ENCODE measurements at places on chromosomes 3 and 15.

- no peak for DNase-seq
These were observed 28.7 kb downstream of the TAMM41 start for GRCh38 chr3:11818033-11818432.

DNA sequence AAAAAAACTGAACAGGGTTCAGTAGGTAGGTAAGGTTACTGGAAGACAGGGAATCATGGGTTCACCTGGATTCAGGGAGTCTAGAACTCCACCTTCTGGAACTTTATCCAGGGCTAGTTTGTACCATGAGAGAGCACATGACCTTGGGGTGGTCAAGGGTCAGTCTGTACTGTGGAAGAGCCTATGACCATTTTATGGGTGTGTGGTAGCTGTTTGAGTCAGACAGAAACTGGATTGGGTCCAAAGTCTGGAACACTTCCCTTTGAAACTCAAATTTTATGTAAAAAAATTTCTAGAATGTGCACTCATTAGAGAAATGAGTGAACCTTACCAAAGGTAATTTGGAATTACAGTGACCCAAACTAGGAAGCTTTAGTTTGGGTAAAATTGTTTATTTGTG is 486.0 kb upstream of the AGTR1 start:
- no peak for DNase-seq

DNA sequence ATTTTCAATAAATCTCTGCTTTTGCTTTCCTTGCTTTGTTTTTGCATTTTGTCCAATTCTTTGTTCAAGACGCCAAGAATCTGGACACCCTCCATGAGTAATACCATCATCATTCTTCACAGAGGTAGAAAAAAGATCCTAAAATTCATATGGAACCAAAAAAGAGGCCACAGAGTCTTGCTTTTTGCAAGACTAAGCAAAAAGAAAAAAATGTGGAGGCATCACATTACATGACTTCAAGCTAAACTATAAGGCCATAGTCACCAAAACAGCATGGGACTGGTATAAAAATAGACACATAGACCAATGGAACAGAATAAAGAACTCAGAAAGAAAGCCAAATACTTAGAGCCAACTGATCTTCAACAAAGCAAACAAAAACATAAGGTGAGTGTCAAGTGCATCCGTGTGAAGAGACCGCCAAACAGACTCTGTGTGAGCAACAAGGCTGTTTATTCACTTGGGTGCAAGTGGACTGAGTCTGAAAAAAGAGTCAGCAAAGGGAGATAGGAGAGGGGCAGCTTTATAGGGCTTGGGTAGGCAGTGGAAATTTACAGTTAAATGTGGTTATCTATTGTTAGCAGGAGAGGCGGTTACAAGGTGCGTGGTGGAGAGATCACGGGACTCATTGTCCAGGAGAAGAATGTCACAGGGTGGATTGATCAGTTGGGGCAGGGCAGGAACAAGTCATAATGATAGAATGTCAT is 10.9 kb downstream of the STRIT1 start:
- DNase-seq, result no peak

DNA sequence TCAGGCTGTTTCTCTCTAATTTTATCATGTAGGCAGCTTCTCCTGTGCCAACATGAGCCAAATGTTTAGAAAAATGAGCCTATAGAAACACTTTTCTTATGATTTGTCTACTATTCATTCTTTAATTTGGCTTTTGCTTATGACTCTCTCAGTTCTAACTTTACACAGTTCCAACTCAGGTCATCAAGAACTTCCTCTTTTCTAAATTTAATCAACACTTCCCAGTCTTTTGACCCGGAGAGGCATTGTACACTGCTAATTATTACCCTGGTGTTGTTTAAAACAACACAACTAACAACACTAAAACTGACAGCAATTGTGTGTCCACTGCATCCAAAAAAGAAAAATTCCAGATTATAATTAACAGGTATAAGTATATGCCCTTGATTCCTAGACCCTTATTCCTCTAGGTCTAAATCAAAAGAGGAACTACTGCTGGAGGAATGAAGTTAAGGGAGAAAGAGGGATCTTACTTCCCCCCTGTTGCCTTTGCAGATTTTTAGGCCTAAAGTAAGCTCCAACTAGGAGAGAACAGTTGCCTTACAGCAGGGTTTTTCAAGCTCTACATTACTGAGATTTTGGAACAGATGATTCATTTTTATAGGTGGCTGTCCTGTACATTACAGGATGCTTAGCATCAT is 332.2 kb upstream of the GOLIM4 start:
- no peak for DNase-seq

GRCh38 chr3:147518465-147518864 is 109.3 kb downstream of the ZIC1 start:
- DNase-seq, result no peak

GRCh38 chr3:7396534-7396933 is 535.6 kb downstream of the GRM7 start:
- DNase-seq, result no peak

DNA sequence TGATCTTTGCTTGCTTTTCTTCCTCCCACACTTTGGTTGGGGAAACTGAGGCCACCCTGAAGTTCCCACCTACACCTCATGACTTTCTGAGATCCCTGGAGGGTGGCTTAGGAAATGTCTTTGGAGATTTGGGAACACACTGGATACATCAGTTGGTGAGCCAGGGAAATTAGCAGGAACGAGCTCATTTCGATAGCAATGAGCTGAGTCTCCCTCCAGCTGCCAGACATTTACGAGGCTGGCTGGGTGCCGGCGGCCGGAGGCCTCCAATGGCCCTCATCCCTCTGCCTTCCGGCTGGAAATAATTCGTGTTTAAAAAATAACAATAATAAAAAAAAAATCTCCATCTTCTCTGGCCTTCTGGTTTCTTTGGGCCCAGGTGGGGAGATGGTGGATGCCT is 38.8 kb downstream of the SMAD6 start:
- no peak for DNase-seq

DNA sequence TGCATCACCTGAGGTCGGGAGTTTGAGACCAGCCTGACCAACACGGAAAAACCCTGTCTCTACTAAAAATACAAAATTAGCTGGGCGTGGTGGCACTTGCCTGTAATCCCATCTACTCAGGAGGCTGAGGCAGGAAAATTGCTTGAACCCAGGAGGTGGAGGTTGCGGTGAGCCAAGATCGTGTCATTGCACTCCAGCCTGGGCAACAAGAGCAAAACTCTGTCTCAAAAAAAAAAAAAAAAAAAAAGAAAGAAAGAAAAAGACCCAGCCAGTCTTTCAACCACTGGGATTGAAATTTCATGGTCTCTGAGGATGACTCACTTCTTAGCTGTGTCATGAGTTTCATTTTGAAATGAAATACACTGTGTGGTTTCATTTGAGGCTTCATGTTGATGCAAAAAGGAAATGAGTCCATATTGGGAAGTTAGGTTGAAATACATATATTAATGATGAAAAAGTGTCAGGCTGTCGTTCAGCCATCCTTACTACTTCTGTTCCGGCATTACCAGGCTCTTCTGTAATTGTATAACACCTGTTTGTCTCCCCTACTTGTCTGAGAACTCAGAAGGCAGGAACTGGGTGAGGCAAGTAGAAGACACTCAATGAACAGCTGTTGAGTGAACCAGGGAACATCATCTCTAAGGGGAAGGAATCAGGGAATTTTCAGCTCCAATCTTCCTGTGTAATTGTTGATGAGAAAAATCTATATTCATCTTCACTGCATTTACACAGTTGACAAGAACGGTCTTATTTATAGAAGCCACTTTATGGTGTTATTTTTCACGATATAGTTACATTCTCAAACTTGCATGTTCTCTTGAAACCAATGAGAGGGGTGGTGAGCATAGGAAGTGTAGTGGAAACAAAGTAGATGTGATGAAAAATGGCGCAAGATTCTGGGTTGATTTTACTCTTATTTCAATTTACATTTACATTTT is 87.4 kb downstream of the NFKBIZ start:
- DNase-seq, result no peak

DNA sequence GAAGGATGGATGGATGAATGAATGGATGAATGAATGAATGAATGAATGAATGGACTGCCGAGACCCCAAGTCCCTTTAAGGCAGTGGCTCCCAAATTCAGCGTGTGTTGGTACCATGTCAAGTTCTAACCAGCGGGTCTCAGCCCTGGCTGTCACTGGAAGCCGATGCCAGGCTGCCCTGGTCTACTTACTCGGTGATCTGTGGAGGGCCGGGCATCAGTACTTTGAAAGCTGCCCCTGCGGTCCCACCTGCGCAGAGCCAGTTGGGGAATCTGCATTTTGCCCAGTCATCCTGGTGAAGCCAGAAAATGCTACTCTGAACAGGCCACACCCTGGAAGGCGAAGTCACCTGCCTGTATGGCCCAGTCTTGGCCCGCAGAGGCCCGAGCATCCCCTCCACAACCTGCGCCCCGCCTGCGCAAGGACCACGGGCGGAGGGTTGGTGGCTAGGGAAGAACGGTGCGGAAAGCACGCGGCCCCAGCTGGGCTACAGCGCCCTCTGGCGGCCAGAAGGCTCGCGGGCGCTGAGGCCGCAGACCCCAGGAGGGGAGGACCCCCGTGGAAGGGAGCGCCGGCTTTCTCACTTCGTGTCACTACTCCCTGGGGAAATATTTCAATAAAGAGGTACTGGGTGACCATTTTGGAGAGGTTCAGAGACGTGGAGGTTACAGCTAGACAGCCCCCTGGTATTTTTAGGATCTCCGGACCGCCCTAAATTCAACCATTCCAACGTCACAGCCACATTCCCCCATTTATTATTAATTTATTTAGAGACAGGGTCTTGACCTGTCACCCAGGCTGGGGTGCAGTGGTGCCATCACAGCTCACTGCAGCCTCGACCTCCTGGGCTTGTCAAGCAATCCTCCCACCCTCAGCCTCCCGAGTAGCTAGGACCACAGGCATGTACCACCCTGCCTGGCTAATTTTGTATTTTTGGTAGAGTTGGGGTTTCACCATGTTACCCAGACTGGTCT is 34.9 kb downstream of the PRKCD start:
- peak; percentile 51 for DNase-seq

DNA sequence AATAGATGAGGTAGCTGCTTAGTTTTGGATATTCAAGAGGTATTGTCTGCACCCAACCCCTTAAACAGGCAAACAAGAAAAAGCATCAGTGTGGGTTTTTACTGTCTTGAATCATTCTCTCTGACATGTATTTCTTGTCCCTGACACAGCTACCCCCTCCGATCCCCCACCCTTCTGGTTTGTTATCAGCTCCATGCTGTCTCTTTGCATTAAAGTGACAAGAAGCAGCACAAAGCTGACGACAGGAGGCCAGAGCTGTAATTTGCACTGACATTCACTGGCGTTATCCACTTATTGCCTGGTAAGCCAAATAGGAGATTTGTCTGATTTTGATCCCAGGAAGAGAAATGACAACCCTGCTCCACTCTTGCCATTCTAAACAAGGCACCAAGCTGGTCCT is 83.3 kb upstream of the SNRK start:
- DNase-seq, result no peak

DNA sequence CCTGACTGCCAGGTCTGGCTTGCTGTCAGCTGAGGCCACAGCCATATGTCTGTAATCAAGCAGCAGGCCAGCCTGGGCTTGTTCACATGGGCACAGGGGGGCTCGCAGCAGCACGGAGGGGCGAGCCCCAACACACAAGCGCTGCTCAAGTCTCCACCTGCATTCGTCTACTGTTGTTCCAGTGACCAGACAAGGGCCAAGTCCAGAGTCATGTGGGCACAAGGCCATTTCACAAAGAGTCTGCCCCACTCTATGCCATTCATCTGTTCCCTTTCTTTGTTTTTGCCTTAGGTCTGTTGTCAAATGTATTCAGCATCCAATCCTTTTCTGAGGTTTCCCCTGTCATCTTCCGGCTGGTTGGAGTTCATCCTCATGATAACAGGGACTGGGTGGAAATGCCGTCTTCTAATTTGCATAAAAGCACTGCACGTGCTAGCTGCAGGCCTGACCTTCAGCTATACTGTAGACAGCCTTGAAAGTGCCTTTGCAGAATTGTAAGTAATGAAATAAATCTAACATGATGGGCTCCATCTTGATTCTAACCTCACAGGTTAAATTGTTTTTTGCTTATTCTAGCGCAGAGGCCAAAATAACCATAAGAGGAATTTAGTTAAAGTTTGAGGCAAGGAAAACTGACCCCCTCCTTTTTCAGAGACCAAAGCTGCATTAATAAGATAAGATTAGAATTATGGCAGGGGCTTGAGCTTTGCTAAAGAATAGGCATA is 28.6 kb upstream of the KBTBD12 start:
- DNase-seq, result no peak

GRCh38 chr3:49868862-49869466 is 742 bp downstream of the CAMKV start:
- DNase-seq, result no peak

DNA sequence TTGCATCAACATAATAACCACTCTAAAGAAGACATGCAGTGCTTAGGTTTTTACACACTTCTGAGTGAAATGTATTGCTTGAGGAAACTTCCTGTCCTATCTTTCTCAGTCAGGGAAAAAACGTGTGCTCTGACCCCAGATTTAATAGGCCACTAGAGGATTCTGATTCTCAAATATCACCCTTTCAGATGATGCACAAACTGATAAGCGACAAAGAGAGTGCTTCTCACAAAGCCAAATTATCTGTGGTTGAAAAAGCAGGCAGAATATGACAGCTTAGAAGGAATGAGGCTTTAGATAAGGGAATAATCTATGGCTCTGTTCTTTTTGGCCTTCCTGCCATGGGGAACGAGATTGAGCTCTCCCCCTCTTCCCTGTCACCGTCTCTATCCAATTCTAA is 583.4 kb upstream of the SGO1 start:
- DNase-seq, result no peak

- no peak for DNase-seq
These were observed 84.2 kb upstream of the GOLGA6L4 start for GRCh38 chr15:84151205-84151931.

GRCh38 chr15:92155934-92156333 is 237.7 kb upstream of the ST8SIA2 start:
- DNase-seq, result no peak

- DNase-seq, result no peak
These were observed 2.7 kb downstream of the ABHD14A start for GRCh38 chr3:51977446-51978142.

DNA sequence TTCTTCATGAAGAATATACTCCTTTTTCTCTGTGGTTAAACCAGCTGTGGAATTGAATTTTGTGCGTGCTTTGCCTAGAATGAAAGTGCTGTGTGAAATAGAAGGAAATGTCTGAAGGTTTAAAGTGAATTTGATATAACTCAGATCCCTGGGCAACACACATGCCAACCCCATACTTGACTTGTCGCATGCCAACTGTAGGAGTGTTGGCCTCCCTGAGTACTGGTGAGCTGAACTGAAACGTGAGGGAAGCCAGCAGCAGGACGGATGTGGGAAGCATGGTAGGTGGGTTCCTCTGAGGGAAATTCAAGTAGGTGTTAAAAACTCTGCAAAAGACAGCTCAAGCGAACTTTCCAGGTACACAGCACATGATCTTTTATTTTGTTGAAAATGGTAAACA is 14.7 kb downstream of the FAN1 start:
- DNase-seq, result no peak

- DNase-seq, result no peak
These were observed 10.9 kb upstream of the NCKIPSD start for GRCh38 chr3:48696601-48697000.

DNA sequence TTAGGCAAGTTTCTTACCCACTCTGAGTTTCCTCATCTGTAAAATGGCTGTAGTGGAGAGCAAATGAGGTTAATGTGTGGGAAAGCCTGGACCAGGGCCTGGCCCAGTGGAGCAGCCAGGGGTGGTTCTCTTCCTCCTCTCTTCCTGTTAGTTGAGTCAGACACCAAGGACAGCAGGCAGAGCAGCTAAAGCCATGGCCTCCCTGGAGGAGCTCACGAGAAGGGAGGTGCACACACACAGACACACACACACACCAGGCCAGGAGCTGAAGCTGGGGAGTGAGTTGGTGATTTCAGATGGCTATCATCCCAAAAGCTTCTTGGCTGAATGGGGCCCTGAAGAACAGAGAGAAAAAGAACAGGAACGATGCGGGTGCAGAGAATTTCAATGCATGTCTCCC is 33.2 kb upstream of the TSPAN3 start:
- no peak for DNase-seq

All from stimulated activated CD4-positive, alpha-beta T cell treated with anti-CD3 and anti-CD28 coated beads, TNF-alpha, amount 100 ng/mL, for 24 hours (primary cell).